Jurkat, Clone E6-1 (cell line): ENCODE measurements at places on chromosomes 16 and 17.

GRCh38 chr16:970766-971581, at the start of gene LMF1:
TSS of gene LMF1 (minus strand) at chr16:970984. CDS start at chr16:970980, 4 bp downstream.
- peak; percentile 75 for DNase-seq

DNA sequence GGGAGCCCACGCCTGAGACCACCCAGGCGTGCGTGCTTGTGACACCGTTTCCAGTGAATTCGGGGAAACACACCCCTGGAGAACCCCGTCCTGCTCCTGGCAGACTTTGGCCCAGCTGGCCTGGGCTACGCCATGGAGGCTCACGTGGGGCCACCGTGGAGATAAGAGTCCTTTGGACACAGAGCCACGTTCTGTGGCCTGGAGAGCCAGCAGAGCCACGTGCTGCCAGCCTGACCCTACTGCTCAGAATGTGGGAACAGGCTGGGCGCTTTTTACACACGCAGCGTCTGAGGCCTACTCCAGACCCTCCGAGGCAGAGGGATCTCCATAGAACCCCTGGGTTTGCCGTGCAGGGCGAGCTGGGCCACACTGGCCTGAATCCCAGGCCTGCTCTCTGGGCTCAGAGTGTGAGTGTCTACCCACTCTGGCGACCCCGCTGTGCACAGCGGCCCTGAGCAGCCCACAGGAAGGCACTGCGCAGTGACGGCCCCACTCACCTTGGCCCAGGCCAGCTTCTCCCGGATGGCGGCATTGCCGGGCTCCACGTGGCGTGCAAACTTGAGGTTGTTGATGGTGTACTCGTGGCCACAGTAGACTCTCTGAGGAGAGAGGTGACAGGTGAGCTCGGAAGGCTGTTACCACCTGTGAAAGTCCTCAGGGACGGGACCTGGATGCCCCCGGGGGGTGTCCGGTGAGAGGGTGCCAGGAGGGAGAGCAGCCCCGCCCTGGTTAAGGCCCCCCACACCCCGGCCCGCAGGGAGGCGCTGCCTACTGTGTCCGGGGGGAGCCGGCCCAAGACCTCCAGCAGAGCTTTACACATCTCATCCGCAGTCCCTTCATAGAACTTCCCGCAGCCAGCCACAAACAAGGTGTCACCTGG, 10.0 kb downstream of the HAGH start:
- no peak for DNase-seq

DNA sequence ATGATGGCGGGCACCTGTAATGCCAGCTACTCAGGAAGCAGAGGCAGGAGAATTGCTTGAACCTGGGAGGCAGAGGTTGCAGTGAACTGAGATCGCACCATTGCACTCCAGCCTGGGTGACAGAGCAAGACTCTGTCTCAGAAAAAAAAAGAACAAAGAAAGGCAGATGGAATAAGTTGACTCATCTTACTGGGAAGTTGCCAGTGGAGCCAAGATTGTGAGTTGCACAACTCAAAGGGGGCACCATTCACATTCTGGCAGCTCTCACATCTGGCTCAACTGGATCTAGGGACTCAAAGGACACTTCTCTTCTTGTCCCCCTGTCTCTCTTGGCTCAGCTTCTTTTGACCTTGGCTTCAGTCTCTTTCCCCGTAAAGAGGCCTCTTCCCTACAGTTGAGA, 53.7 kb upstream of the ETV4 start:
- no peak for DNase-seq

DNA sequence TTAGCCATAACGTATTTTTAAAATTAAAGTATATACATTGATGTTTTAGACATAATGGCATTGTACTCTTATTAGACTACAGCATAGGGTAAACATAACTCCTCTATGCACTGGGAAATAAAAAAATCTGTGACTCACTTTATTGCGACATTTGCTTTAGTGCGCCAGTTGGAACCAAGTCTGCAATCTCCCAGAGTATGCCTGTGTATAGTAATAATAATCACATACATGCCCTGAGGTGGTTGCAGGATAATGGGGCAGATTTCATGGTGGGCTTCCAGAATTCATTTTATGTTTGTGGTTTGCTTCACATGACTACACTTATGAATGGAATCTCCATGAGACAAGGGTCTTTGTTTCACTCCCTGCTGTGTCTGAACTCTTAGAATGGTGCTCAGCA, 66.9 kb upstream of the N4BP1 start:
- no peak for DNase-seq

DNA sequence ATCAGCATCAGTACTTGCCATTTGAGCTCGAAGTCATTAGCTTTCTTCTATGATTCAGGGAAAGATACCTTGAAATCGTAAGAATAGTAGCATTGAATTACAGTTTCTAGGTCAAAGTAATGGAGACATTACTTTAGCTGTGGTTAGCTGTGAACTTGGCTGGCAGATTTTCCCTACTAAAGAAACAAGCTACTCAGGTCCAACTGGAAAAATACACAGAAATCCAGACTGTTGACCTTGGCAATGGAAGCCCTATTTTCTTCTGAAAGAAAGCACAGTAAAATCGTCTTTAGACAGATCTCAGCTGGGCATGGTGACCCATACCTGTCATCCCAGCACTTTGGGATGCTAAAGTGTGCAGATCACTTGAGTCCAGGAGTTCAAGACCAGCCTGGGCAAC, 13.4 kb upstream of the DNAJA2 start:
- DNase-seq, result no peak

DNA sequence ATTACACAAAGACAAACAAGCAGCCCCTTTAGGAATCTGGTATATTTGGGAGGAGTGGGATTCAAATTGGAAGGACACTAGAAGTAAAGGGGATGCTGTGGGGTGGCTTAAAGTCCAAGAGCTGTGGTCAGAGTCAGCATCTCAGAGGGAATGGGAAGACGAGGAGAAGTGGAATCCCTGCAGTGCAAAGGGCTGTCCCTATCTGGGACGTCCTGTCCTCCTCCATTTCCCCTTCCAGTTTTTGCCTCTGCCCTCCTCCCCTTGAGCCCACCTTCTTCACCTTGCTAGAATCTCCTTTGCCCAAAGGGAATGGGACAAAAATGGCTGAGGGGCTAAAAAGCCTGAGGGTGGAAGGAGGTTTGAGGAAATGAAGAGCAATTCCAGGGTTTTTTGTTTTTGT, 4.2 kb upstream of the PLXDC1 start:
- no peak for DNase-seq

GRCh38 chr17:5203178-5203907, 11.7 kb upstream of the ZNF594 start:
- DNase-seq, result no peak

DNA sequence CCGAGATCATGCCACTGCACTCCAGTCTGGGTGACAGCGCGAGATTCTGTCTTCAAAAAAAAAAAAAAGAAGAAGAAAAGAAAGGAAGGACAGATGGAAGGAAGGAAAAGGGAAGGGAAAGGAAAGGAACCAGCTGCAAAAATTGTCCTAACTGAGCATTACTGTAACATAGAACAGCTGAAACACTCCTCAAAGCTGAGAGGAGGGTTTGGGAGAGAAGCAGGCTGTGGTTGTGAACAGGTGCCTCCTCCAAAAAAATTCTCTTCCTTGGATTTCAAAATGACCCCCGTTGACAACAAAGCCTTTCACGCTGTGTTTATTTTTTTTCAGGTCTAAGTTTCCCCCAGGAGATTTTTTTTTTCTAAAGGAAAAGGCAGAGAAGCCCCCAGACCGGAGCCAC, 541.4 kb downstream of the WWOX start:
- DNase-seq, result no peak

DNA sequence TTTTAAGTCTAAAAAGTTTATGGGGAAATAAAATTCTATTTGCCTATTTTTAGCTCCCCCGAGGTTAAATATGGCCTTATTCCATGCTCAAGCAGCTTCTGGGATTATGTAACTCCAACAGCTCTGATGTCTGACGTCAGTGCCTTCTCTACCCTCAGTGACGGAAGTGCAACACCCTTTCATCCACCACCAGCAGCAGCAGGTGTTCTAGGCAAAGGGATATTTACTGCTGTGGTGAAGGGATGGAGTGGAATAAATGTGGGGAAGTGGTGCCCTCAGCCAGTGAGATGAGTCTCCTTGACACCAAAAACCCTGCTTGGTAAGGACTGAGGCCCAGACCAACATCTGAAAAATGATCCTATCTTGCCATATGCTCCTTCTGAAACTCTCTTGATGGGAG, 247.4 kb downstream of the SHISA9 start:
- peak; percentile 38 for DNase-seq

DNA sequence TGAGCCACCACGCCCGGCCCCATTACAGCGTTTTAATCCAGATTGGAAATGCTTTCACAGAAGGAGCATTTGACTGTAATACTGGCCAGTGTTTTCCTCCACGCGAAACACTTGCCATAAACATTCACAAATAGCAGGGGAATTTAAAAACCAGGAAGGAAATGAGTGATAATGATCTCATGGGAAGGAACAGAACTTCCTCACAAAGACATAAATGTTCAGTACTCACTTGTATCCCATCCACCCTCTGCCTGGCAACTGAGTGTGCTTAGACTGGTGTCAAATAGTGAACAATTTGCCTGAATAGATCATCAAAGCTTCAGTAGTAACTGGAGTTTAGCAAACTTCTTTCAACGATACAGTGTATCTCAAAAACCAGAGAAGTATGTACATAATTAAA, 54.1 kb downstream of the PSMD12 start:
- no peak for DNase-seq

DNA sequence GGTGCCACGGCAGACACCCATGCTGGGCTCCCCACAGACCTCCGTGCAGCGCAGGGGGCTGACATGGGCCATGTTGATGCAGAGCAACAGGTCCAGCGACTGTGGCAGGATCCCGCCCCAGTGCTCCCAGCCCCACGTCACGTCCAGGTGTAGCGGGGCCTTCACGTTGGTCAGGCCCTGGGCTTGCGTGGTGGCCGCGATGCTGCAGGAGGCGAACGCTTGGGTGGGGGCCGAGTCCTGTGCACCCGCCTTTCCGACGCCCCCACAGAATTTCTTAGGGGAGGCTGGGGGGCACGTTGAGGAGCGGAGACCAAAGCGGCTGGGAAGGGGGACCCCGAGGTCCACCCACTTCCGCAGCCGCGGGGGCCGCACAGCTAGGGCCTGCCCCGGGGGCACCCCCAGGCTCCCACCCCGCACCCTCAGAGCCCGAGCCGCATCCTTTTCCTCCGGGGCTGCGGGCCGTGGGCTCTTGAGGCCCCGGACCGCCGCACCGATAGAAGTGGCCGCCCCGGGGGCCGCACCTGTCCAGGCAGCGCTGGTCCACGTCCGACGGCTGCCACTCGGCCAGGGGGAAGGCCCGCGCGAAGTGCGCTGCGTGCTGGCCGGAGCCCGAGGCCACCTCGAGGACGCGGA, 416 bp downstream of the METTL26 start:
- no peak for DNase-seq

DNA sequence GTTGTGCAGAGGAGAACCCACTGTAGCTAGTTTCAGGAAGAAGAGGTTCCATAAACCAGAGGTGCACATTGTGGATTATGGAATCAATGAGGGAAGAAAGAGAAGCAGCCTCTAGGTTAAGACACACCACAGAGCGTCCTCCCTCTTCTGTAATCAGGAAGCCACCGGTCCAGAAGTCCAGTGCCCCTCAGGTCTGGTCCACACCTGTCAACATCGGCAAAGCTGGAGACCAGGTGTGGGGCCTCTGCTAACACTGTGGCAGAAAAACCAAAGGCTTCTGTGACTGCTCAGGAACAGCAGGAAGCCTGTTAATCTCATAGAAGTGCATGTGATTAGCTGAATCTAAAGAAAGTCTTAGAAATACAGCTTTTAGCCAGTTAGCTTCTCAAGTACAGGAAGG, 23.3 kb downstream of the LIMD2 start:
- no peak for DNase-seq

DNA sequence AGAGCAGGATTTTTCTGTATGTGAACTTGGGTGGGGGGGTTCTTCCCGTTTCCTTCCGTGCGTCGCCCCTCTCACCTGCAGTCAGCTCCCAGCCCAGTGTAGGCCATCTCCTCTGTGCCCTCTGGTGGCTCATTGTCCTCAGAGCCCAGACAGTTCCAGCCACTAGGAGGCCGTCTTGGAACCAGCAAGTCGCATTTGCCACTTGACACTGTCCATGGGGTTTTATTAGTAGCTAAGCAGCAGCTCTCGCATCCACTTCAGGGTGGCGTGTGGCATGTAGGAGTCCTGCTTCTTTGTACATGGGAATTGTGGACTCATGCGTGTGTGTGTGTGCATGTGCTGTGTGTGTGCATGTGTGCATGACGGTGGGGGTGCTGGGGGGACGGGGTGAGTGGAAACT, 74.0 kb downstream of the SEC14L1 start:
- DNase-seq, result peak; percentile 11

DNA sequence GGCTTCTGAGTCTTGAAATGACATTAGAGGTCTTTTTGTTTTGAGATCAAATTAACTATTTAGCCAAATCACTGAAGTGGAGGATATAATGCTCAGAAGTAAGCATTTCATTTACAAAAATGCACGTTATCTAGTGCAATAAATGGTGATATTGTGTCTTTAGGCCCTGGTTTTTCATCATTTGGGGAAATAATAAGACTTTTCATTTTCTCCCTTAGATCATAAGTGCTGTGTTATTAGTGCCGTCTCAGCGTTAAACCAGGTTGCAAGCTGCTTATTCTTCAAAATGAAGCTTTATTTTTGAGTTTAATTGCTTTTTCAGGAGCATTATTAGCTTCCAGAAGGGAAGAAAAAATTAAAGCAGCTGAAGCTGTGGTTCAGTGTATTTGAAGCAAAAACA, 1416.8 kb upstream of the GOT2 start:
- DNase-seq, result no peak

DNA sequence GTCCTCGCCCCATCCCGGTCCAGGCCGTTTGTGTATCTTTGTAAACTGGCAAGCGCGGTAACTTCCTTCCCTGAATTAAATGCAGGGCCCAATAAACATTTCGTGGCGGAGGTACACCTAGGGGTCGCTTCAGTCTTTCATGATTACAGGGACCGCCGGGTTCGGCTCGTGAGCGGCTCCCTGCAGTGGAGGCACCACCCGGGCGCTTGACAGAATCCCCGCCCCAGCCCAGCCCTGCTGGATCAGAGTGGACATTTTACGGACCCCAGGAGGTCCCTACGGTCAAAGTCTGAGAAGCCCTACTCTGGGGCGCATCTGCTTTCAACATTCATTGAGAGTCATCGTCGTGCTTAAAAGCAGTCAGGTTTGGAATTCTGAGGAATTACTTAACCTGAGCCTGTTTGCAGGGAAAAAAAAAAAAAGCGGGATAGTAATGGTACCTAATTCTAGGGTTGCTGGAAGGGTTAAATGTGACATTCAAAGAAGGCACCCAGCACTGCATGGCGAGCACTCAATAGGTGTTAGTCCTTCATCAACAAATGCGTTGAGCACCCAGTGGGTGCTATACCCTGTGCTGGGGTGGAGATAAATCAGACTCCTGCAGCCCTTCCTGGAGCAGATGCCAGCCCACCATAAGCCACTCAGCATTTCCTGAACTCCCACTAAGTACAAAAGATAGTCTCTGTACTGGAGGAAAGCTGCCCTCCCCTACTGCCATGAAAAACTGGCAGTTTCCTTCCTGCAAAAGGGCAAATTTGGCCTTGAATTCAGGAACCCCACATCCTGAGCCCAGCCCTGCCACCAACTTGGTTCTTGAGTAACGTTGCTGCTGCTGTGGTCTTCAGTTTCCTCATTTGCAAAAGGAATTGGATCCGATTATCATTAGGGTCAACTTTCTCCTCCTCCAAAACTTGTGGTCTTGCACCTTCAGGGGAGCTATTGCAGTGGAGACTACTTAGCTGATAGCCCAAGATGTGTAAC, 658 bp upstream of the DUSP3 start:
- no peak for DNase-seq

- DNase-seq, result no peak
These were observed 19.9 kb downstream of the PGS1 start for GRCh38 chr17:78398390-78398789.

- DNase-seq, result no peak
These were observed 613.5 kb upstream of the C16orf82 start for GRCh38 chr16:26453215-26453614.
